CD4-positive, alpha-beta T cell treated with Interleukin-6 for 4 hours (primary cell): ENCODE measurements at places on chromosomes 4 and X.
A peak's percentile ranks its signal among the peaks of the same experiment; 100 is the strongest.

- DNase-seq: no peak
These were observed 187.1 kb upstream of the C1QTNF7 start for GRCh38 chr4:15240764-15241163.

DNA sequence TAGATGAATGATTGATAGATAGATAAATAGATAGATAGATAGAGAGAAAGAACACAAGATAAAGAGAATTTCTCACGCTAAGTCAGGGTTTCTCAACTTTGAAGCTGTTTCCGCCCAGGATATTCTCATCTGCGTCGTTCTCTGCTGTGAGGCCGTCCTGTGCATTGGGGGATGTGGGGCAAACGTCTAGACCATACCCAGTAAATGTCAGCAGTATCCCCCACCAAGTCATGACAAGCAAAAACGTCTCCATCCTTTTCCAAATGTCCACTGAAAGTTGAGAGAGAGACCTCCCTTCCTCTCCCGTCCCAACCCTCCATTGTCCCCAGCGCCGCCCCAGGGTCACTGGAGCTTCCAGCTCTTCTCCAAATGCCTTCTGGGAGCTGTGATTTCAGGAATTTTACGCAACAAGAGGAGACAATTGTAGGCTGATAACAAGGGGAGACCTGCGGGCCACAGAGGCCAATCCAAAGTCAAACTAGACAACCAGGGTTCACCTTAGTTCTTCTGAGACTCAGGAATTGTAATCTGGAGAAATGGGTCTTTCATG, 8.9 kb upstream of the CRLF2 start:
- DNase-seq: no peak

GRCh38 chr4:76830964-76831703, 66.8 kb downstream of the SOWAHB start:
- no peak for DNase-seq

- DNase-seq: no peak
These were observed 9.1 kb upstream of the PAGE1 start for GRCh38 chrX:49704691-49705404.

DNA sequence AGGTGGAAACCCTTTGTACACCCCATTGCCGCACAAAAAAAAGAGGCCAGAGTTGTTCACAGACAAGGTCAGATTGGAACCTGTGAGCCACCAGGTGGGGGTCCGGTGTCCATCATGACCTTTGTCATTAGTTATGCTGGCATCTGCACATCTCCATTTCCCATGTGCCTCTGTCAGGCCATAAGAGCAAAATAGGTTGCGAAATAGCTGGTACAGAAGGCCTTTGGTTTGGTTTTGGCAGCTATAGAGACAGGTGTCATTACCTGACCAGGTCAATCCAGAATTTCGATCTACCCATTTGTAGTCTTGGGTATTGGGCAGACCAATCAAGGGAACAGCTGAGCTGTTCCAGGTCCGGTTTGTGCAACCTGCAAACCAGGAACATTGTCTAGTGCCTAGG, 6.6 kb downstream of the ERVMER34-1 start:
- no peak for DNase-seq

DNA sequence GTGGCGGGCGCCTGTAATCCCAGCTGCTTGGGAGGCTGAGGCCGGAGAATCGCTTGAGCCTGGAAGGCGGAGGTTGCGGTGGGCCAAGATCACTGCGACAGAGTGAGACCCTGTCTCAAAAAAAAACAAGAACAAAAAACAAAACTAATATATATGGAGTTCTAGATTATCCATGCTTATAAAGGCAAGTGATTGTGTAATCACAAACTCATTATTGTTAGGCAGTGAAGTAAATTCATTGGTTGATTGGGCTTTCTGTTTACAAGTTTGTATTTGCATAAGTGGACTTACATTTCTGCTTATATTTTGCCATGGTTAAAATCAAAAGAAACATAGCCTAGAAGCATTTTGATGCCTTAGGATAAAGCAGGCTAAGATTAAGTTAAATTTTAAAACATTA, 2.5 kb upstream of the UBE2D3 start:
- no peak for DNase-seq

GRCh38 chr4:67158666-67159065, 386.6 kb downstream of the CENPC start:
- no peak for DNase-seq

GRCh38 chrX:68428431-68428830, 4.9 kb downstream of the OPHN1 start:
- DNase-seq: no peak

DNA sequence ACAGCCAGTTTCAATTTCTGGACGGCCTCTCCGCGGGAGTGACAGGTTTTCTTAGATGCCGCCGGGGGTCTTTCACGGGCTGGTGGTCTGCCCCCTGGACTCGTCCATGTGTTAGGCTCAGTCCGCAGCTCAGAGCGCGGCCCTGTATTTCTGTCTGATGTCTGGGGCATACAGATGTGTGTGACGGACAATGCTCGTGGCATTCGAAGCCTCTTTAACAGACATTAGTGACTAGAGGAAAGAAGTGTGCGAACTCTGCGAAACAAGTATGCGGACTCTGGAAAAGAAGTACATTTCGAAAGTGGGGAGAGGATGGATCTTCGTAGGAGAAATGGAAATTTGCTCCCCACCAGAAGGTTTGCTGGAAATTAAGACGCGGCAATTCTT, 793 bp upstream of the DCUN1D4 start:
- peak; percentile 17 for DNase-seq

DNA sequence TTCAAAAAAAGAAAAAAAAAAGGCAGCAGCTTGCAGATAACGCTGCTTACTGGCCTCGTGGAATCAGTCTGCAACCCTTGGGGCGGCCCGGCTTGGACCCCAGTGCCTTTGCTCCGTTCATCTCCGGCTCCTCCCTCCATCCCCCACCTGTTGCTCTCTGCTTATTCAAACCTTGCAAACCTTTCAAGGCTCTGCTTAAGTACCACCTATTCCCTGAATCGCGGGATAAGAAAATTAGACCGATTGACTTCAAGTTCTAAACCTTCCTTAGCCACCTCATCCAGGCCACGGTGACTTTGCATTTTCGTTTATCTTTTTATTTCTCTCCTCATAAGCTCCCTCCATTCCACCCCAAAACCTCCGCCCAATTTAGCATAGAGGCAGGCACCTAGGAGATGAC, 1.4 kb upstream of the PHKA1 start:
- no peak for DNase-seq

DNA sequence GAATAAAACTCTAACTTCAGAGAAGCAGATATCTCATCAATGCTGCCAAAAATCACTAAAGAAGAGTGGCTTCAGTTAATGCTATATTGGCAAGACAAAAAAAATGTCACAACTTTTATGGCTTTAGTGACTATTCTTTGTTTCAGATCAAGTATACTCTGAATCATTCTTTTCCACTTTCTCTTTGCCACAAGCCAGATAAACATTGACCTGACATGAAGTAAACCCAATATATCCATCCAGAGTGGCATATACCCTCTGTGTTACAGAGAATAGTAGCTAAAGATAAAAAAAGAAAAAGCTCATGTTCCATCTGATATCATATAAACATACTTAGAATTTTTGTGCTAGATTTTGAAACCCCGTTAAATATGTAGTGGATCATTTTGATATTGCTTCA, 206.7 kb upstream of the CNKSR2 start:
- no peak for DNase-seq

GRCh38 chrX:44967221-44967620, 94.2 kb downstream of the KDM6A start:
- no peak for DNase-seq

GRCh38 chr4:154049457-154050181, 260.7 kb upstream of the SFRP2 start:
- DNase-seq: no peak

DNA sequence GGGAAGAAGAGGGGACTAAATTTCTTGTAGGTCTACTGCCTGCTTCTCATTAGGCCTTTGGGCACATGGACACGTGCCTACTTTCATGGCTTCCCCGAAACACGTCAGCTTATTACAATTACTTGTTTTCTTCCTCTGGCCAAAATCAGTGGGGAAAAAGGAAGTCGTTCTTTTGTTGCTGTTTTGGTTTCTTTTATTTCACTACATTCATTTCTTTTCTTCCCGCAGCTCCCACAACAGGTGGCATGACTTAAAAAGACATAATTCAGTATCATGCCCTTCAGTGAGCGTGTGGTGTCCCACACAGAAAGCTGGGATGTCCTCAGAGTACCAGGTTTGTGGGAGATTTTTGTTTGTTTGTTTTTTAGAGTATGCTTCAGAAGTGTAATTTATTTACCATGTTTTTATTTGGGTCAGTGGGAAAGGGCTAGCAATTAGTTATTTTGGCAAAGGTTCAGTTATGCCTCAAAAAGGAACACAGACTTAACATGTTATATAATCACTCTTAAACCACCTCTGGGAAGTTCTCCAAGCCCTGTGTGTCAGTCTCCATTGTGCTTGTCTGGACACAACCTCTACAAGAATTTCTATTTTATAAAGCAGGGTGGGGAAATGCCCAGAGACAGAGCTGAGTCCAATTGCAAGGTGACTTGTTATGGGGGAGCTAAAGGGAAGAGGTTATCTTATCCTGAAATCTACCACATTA, 44.2 kb upstream of the SPRY1 start:
- DNase-seq: no peak

DNA sequence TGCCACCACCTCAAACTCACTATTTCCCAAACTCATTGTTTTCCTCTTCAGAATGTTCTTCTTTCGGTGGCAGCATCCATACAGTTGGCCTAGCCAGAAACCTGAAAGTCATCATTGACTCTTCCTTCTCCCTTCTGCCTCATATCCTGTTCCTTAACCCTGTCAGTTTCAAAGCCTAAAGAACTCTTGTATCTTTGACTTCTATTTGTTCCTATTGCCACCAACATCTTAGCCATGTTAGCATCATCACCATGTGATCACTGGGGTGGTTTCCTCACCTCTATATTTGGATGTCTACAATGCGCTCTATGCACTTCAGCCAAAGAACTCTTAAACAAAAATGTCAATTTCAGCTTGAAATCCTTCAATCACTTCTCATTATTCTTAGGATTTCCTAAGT, 29.0 kb downstream of the DDX60L start:
- DNase-seq: no peak

DNA sequence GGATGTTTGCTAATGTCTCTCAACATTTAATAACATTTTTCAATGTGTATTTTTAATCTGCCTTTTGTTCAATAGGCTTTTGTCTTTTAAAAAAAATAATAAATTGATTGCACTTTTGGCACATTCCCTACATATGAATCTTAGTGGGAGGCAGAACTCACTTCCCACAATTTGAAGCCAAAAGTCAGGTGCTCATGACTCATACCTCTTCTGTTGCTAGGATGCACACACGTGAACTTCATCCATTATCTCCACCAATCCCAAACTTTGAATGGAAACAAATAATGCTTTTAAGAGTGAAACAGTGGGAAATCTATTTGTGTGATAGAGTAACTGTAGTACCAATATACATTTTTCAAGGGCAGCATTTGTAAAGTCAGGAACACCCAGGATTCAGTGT, 260.5 kb downstream of the IQCM start:
- DNase-seq: no peak

GRCh38 chrX:76148041-76148665, 24.7 kb upstream of the PBDC1 start:
- peak; percentile 12 for DNase-seq

GRCh38 chr4:163484906-163485305, 9.6 kb upstream of the TMA16 start:
- peak; percentile 67 for DNase-seq

DNA sequence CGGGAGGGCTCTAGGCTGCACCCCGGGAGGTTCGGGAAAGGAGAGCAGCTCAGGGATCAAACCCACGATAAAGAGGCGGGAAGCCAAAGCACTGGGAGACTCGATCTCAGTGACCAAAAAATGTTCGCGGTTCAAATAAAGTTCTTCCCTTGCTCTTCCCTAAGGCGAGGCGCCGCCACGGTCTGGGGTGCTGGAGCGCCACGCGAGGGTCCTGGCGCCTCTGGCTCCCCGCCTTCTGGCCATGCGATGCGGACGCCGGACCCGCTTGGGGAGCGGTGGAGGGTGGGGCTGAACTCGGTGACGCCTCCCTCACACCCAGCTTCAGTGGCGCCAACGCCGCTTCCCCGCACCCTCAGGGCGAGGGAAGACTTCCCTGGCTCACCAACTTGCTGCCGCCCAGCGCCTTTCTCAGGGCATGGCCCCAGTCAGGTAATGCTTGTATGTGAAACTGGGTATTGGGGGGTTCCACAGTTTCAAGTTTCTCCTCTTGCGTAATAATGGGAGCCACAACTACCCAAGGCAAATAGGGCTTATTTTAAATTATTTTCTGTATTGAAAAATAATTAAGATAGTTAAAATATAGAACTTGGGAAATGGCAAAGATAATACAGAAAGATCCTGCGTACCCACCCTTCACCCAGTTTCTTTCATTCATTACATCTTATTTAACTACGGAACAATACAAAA, at the start of gene QRFPR:
Gene QRFPR (minus strand): TSS at position 243 of the 687 bp plus-strand sequence. CDS start 371 bp downstream, outside the sequence.
- no peak for DNase-seq

DNA sequence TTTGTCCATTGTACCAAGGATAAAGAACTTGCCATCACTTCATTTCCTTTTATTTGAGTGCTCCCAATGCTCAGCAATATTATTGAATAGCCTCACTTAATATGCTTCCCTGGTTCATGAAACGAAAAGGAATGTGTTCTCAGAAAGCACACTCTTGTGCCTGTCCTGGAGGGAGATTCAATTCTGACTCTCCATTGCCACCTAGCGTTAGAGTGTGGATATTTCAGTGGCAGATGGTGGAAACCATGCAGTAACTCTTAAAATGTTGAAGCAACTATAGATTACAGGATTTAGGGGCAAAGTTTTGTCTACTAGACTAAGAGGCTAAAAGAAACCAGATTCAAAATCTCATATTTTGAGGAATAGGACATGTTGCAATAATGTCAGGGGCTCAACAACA, 36.0 kb downstream of the GAB3 start:
- peak; percentile 63 for DNase-seq

GRCh38 chr4:6926681-6927478, 17.3 kb downstream of the TBC1D14 start:
- DNase-seq: peak; percentile 83

- no peak for DNase-seq
These were observed 137.6 kb upstream of the SPIN4 start for GRCh38 chrX:63488546-63489373.

DNA sequence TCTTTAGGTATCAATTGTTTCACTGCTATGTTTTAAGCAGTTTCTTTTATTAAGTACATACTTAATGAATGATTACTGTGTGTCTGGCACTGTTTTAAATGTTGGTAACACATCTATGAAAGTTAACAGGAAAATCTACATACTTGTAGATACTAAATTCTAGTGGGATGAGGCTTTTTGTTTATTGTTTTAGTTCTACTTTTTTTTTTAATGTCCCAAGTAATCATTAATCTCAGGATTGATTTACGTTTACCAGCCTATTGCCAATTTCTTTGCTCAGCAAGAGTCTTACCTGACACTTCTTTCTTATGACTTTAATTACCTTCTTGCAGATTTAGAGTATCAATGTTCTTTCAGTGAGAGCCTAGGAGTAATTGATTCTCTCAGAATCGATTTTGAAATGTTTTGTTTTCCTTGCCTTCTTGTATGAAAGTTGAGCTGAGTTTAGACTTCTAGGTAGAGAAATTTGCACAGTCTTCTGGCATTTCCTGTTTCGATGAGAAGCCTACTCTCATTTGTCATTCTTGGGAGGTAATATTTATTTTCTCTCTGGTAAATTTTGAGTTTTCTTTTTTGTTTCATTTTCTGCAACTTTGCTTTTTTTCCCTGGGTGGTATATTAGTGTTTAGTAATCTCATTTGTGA, 235.2 kb upstream of the ANKRD50 start:
- no peak for DNase-seq
